HepG2 (cell line): ENCODE measurements at places on chromosomes 5 and 9. TPM values are rescaled to one million over a fixed set of nuclear protein-coding genes. Genes with fewer than 3 reads are reported as not detected.

CCDC187 gene
- 0.03 and 0.09 TPM in 2 replicates for polyA plus RNA-seq

CARTPT gene
- not detected in 2 replicates for polyA plus RNA-seq

F12 gene
- polyA plus RNA-seq: 2.5 and 3.1 TPM in 2 replicates

FGF10 gene
- not detected in 2 replicates for polyA plus RNA-seq

HK3 gene
- 0.13 TPM in 1 of 2 replicates, not detected in the other for polyA plus RNA-seq

PPP1R26 gene
- polyA plus RNA-seq: 8.6 and 11.9 TPM in 2 replicates

LCN2 gene
- 1.4 and 2.3 TPM in 2 replicates for polyA plus RNA-seq

CDKN2B-AS1 gene
- polyA plus RNA-seq: 1.8 and 2.3 TPM in 2 replicates

ASPN gene
- not detected in 2 replicates for polyA plus RNA-seq

FOXI1 gene
- polyA plus RNA-seq: not detected in 2 replicates

ESM1 gene
- polyA plus RNA-seq: not detected in 2 replicates

ZDHHC12 gene
- polyA plus RNA-seq: 25.4 and 29.8 TPM in 2 replicates

FAM151B gene
- polyA plus RNA-seq: 0.54 and 0.61 TPM in 2 replicates

DIMT1 gene
- 13.8 and 16.1 TPM in 2 replicates for polyA plus RNA-seq

PCDHA11 gene
- 0.05 TPM in 1 of 2 replicates, not detected in the other for polyA plus RNA-seq

TOMM5 gene
- 118 and 147 TPM in 2 replicates for polyA plus RNA-seq

BARX1 gene
- not detected in 2 replicates for polyA plus RNA-seq

PCDHGB6 gene
- polyA plus RNA-seq: 0.01 and 0.12 TPM in 2 replicates

VAV2 gene
- 22.9 and 32.7 TPM in 2 replicates for polyA plus RNA-seq

EPB41L4B gene
- polyA plus RNA-seq: 15.1 and 17.6 TPM in 2 replicates

FOXD4 gene
- polyA plus RNA-seq: 0.15 and 0.21 TPM in 2 replicates

TSSK1B gene
- polyA plus RNA-seq: not detected in 2 replicates

CLTA gene
- 110 and 143 TPM in 2 replicates for polyA plus RNA-seq

EGFLAM gene
- not detected in 2 replicates for polyA plus RNA-seq

STPG3 gene
- polyA plus RNA-seq: not detected in 2 replicates

DRD1 gene
- polyA plus RNA-seq: not detected in 2 replicates

RARS1 gene
- 36.2 and 54.6 TPM in 2 replicates for polyA plus RNA-seq

KCNT1 gene
- polyA plus RNA-seq: not detected in 2 replicates

GPSM1 gene
- 2.4 and 3.4 TPM in 2 replicates for polyA plus RNA-seq

ITK gene
- polyA plus RNA-seq: 0.01 TPM in 1 of 2 replicates, not detected in the other

TMEFF1 gene
- 0.87 and 1.1 TPM in 2 replicates for polyA plus RNA-seq

BAAT gene
- 7.9 and 11.2 TPM in 2 replicates for polyA plus RNA-seq

SPATA31D4 gene
- polyA plus RNA-seq: not detected in 2 replicates

OLFM1 gene
- 0.03 TPM in 1 of 2 replicates, not detected in the other for polyA plus RNA-seq

DNM1 gene
- polyA plus RNA-seq: 0.58 and 0.91 TPM in 2 replicates

GFPT2 gene
- polyA plus RNA-seq: 0.09 and 0.18 TPM in 2 replicates
